ENCODE measurements at places on chromosomes 12 and 14. TPM values are rescaled to one million over a fixed set of nuclear protein-coding genes. Genes with fewer than 3 reads are reported as not detected.

The GPR162 gene
- 11.4 TPM for total RNA-seq

The CD163 gene
- total RNA-seq = 175 TPM

DNA sequence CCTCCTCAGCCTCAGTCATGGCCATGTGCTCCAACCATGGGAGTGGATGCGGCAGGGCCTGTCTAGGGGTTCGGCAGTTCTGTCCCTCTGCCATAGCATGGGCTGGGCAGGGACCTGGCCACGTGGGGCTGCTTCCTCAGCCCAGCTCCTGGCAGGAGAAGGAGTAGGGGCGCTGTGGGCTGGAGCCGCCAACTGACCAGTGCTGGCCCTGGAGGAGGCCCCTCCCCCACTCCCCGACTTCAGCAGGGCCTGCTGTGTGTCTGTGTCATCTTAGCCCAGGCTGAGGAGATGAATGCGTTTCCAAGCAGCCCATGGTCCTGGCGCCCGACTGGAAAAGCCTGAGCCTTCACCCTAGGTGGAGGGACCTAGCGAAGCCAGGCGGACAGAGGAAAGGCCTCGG lies 2.7 kb upstream of the PACS2 start:
- no peak for DNase-seq

DNA sequence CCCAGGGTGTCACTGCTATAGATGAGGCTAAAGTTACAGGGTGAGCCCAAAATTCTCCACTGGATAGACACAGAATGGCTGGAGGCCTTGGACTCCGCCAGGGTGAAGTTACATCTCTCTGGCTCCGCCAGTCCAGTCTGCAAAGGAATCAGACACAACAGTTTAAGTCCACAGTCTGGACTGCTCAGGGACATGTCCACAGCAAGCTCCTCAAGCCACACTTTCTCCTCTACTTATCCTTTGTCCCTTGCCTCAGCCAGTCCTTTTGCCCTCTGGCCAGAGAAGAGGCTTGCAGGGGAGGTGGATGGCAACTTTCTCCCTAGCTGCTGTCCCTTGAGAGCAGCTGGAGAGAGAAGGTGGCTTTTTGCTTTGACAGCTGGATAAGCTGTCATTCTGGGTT lies 28.0 kb downstream of the PTPRB start:
- no peak for DNase-seq

Measured in ovary (tissue), 10 donors.